Colonic mucosa (tissue), 4 donors: ENCODE measurements at places on chromosomes 1 and 21. TPM values are rescaled to one million over a fixed set of nuclear protein-coding genes. Genes with fewer than 3 reads are reported as not detected.

- DNase-seq = no peak
These were observed at the start of gene CFAP74 for GRCh38 chr1:2003541-2004131. Gene CFAP74, minus strand, starts transcription at chr1:2003786. Its CDS starts 12,830 bp downstream, at chr1:1990956.

GRCh38 chr21:43842742-43843141, 22.3 kb upstream of the AGPAT3 start:
- no peak for DNase-seq

DNA sequence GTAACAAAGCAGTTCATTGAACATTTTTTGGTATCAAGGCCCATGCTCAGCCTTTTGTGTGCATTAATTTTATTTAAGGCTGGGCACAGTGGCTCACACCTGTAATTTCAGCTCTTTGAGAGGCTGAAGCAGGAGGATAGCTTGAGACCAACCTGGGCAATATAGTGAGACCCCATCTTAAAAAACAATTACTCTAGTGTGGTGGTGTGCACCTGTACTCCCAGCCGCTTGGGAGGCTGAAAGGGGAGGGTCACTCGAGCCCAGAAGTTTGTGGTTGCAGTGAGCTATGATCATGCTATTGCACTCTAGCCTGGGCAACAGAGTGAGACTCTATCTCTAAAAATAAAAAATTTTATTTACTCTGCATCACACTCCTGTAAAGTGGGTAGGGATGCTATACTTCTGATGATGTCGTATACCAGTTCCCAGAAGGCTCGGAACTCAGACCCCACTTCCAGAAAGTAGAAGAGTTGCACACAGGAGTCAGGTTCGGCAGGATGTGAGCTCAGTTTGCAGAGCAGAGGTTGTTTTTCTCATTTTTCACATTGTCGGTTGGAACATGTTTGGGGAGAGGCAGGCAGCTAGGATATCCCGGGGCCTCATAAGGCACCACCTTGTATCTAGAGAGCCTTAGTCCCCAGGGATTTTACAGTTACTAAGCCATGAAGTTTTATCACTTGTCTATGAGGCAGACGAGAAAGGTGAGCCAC, 144.6 kb downstream of the GALNT2 start:
- no peak for DNase-seq

- peak; percentile 82 for DNase-seq
These were observed 20.2 kb downstream of the SKI start for GRCh38 chr1:2248127-2248826.

- no peak for DNase-seq
These were observed 70.7 kb downstream of the MTR start for GRCh38 chr1:236865818-236866155.

NPL gene
- total RNA-seq = 6.4 TPM

DNA sequence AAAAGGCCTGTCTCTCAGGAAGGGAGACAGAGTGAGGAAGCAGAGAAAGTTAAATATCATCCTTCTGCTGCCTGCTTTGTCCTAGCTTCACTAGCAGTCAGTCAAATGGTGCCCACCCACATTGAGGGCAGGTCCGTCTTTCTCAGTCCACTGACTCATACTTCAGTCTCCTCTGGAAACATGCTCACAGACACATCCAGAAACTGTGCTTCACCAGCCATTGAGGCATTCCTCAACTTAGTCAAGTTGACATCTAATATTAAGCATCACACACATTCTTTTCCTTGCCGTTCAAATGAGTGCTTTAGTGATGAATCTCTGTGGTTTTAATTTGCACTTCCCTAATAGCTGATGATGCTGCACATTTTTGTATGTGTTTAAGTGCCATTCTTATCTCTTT, 777.8 kb upstream of the PRMT6 start:
- DNase-seq = no peak

GRCh38 chr21:44927259-44927586, 6.5 kb upstream of the ITGB2 start:
- DNase-seq = no peak

SYT14 gene
- total RNA-seq = 0.03 TPM

CRP gene
- total RNA-seq = 1.9 TPM

GRCh38 chr1:1424707-1425106, 3.6 kb upstream of the ANKRD65 start:
- DNase-seq = no peak
